ENCODE measurements at places on chromosomes 2 and 18. TPM values are rescaled to one million over a fixed set of nuclear protein-coding genes. Genes with fewer than 3 reads are reported as not detected.

The NAT8 gene
- total RNA-seq, result not detected

GRCh38 chr18:35808796-35809195 is 163.7 kb upstream of the RMP24 start:
- no peak for DNase-seq

DNA sequence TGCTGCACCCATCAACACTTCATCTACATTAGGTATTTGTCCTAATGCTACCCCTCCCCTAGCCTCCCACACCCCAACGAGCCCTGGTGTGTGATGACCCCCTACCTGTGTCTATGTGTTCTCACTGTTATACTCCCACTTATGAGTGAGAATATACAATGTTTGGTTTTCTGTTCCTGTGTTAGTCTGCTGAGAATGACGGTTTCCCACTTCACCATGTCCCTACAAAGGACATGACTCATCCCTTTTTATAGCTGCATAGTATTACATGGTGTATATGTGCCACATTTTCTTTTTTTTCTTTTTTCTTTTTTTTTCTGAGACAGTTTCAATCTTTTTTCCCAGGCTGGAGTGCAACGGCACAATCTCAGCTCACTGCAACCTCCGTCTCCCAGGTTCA is 284.1 kb upstream of the CYP26B1 start:
- DNase-seq, result no peak

DNA sequence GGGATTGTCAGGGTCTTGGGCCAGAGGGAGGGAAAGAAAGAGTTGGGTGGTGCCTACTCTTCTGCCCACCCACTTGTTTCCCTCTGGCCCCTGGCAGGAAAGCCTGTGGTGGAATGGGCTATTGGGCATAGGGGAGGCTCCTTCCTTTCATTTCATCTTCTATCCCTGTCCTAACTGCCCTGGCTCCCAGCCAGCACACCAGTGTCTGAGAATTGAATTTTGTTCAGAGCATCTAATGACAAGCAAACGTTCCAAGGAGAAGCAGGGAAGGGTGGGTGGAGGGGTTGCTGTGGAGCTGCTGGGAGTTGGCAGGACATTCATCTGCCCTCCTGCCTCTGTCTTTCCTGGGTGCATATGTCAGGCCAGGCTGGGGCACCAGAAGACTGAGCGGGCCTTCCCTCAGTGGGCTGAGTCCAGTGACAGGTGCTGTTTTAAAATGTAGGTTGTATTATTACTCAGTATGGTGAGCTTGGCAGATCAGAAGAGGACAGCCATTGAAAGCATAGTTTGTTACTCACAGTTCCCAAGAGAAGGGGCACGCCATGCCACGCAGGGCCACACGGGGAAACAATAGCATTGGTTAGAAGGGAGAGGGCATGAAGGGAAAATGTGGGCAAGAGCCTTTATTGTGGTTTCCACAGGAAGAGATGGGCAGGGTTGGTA is 171.9 kb downstream of the ACOXL start:
- no peak for DNase-seq

GRCh38 chr2:230234122-230234722 is 8.7 kb downstream of the SP140 start:
- no peak for DNase-seq

GRCh38 chr2:215038421-215038820 is 100.0 kb downstream of the ABCA12 start:
- DNase-seq, result no peak

All from GM12878 (cell line).